ENCODE measurements at places on chromosomes 12 and 14.

GRCh38 chr12:93805736-93806141 lies 128.6 kb downstream of the CRADD start:
- no peak for DNase-seq

DNA sequence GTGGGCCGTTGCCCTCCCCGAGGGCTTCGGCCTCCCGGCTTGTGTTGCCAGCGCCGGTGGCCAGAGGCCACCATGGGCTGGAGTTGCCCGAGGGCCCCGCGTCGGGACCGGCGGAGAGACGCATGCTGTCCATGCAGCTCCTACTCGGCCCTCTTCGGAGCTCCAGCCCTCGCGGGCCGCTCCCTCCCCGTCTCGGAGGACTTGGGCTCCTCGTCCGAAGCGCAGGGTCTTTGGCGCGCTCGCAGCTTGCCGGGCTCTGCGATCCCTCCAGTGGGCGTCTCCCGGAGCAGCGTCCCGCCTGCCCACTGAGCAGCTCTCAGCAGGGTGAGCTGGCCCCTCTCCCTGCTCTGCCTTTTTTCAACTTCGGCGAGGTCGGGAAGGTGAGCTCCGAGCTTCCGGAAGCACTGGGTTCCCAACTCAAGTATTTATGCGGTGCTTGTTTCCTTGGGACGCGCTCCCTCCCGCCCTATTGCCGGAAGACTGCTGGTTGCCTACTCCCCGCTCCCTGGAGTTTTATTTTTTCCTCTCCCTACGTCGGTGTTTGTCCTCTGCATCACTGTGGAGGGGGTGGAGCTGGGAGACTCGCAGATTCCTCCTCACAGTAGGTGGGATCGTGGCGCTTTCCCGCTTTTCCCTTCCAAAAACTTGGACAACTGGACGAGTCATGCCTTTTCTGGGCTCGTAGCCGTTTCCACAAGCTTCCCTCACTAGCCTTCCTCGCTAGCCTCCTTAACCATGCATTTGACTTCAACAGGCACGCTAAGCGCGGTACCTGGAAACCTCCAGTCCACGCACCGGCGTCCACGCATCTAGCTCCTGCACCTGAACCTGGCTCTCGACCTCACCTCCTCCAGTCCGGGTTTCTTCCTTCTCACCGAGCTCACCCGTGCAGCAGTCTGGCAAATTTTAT lies at the start of gene AVPR1A:
Gene AVPR1A (minus strand): TSS at position 489 of the 910 bp plus-strand sequence. CDS start 365 bp downstream, at position 124.
- no peak for DNase-seq

DNA sequence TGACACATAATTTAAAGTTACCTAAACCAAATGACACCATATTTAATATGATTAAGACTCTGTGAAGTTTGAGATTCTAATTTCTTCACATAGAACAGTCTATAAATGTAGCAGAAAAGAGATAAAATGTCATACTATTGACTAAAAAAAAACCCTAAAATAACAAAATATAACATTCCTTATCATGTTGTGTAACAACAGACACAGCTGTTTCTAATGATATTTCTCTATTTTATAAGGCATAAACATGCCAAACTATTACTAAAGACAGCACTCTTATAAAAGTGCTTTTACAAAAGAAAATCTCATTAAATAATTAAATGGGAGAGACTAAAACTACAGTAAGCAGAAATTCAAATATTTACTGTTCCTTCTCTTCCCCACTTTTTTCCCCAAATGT lies 49.4 kb downstream of the NOVA1 start:
- no peak for DNase-seq

- no peak for DNase-seq
Observed at GRCh38 chr12:45986641-45987339, 3.6 kb downstream of the SCAF11 start.

- no peak for DNase-seq
Observed at GRCh38 chr12:56725723-56726102, 614 bp upstream of the NACA start.

GRCh38 chr14:104476437-104476836 lies 103.1 kb upstream of the C14orf180 start:
- DNase-seq = no peak

DNA sequence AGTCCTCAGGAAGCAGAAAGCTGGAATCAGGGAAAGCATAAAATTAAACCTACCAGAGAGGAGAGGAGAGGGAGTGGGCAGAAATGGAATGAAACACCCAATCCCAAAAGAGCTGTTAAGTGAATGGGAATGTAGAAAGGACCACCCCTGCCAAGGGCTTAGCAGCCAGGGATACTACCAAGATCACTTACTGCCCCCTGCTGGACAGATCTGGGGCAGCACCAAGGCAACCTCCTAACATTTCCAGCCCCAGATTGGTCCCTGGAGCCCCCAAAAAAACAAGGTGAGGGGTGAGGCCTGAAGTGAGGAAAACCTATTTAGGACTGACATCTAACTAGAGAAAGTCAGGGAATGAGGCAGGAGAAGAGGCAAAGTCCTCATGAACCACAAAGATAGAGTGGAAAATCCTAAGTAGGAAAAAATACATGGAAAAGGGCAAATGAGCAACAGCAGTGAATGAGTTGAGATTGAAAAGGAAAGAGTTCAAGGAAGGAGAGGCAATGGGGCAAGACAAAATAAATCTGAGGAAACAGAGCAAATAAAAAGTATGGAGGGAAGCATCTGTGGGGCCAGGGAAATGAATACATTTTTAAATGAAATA lies 11.2 kb upstream of the FKBP11 start:
- DNase-seq = no peak

DNA sequence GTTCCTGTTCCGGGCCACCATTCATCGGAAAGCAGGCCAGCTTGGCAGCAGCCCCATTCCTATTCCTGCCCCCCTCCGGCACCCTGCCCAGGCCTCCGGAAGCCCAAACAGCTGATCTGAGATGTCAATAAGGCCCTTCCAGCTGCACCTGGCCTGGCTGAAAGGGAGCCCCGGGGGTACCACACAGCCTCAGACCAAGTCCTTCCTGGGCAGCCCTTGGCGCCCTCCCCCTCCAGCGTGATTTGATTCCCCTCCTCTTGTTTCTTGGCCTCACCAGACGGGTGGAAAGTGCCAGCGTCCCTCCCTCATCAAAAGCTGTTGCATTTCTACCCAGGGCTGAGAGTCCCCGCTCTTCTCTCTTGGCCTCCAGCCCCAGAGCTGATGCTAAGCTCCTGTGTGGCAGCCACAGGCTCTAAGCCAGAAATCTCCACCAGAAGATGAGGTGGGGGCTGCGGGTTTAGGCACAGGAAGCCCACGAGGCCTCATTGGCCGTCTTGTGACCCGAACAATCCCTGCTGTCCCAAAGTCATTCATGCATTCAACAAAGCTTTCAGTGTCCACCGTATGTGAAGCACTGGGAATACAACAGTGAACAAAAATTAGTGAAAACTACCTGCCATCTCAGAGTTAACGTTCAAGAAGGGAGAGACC lies 215.4 kb downstream of the SLC41A2 start:
- DNase-seq = no peak

DNA sequence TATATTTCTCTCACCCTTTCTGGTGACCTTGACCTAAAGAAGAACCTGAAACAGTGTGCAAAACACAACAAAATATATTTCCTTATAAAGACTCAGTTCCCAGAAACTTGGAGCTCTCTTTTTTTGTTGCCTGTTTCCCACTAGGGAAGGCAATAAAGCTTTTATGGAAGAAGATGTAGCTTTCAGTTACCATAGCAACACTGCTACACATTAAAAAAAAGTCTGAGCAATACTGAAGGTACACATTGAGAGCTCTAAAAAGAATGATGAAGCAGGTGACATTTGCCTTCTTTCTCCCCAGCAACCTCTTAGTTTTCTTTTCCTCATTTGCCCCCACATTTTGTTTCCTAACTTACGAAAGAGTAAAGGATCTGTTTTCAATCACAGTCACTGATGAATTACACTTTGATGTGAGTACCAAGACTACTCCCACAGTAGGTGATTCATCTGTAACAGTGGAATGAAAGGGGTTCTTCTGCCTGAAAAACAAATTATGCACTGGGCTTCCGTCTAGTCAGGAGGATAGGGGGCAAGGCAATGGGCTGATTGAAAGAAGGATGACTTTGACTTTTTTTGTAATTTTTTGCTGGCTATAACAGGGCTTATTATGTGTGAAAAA lies 1.1 kb upstream of the CATSPERB start:
- DNase-seq = no peak

GRCh38 chr12:5262450-5262849 lies 169.5 kb upstream of the NTF3 start:
- peak; percentile 78 for DNase-seq

Measured in GM04504 (cell line).